Progenitor cell of endocrine pancreas (in vitro differentiated cells): ENCODE measurements at places on chromosomes 6 and 20. TPM values are rescaled to one million over a fixed set of nuclear protein-coding genes. Genes with fewer than 3 reads are reported as not detected.

The XKR7 gene
- 2.4 and 2.7 TPM in 2 replicates for total RNA-seq

The PRSS35 gene
- 8.5 and 9.9 TPM in 2 replicates for total RNA-seq

The SLC26A8 gene
- not detected in 2 replicates for total RNA-seq

The CD40 gene
- total RNA-seq, result 1.5 and 2.2 TPM in 2 replicates

The MYT1 gene
- total RNA-seq, result 1.9 and 2.3 TPM in 2 replicates

The PDE10A gene
- total RNA-seq, result 14.4 and 17.8 TPM in 2 replicates

The CDK19 gene
- 26.2 and 26.4 TPM in 2 replicates for total RNA-seq

The SYCP2 gene
- total RNA-seq, result 1.4 and 2.2 TPM in 2 replicates

The KIF25 gene
- not detected in 2 replicates for total RNA-seq

The ENPP1 gene
- 2.4 and 2.7 TPM in 2 replicates for total RNA-seq

The TMEM217 gene
- total RNA-seq, result 1.4 and 2.5 TPM in 2 replicates

The ZSCAN23 gene
- total RNA-seq, result 21.4 and 22.6 TPM in 2 replicates

The GPR6 gene
- total RNA-seq, result not detected in 2 replicates

The SLPI gene
- not detected in 2 replicates for total RNA-seq

The POM121L2 gene
- total RNA-seq, result not detected in 2 replicates

The TUBB gene
- 1,227 and 1,272 TPM in 2 replicates for total RNA-seq

The SRMS gene
- total RNA-seq, result not detected in 2 replicates

The ZNF343 gene
- 13.1 and 14.4 TPM in 2 replicates for total RNA-seq

The HECA gene
- total RNA-seq, result 10.9 TPM in 2 replicates

The SPATS1 gene
- total RNA-seq, result not detected in 2 replicates

The LY6G5C gene
- 4.4 and 6.5 TPM in 2 replicates for total RNA-seq

The LST1 gene
- total RNA-seq, result not detected in 2 replicates

The TP53INP2 gene
- 31.5 and 33.0 TPM in 2 replicates for total RNA-seq

The MYLK2 gene
- 0.38 and 0.42 TPM in 2 replicates for total RNA-seq

The PEX6 gene
- total RNA-seq, result 29.8 and 32.3 TPM in 2 replicates

The MUCL3 gene
- 0.05 TPM in 1 of 2 replicates, not detected in the other for total RNA-seq

The SRSF12 gene
- total RNA-seq, result 20.0 and 22.2 TPM in 2 replicates

The MRPL14 gene
- total RNA-seq, result 49.9 and 51.1 TPM in 2 replicates

The KHDC1 gene
- total RNA-seq, result 7.9 and 8.0 TPM in 2 replicates

The DNAH8 gene
- total RNA-seq, result 0.12 and 0.13 TPM in 2 replicates

The RAB44 gene
- not detected in 2 replicates for total RNA-seq

The RBBP8NL gene
- 14.4 and 17.5 TPM in 2 replicates for total RNA-seq

The CLIC5 gene
- total RNA-seq, result 28.4 and 35.9 TPM in 2 replicates

The TDRD6 gene
- total RNA-seq, result 0.17 and 0.93 TPM in 2 replicates

The MROH8 gene
- total RNA-seq, result 5.7 and 6.1 TPM in 2 replicates

The FRK gene
- 8.6 and 8.8 TPM in 2 replicates for total RNA-seq
